NCI-H774 (cell line): ENCODE measurements at places on chromosomes 2 and 18.

- DNase-seq = no peak
Observed at GRCh38 chr2:124571836-124572235, 546.7 kb downstream of the CNTNAP5 start.

- DNase-seq = no peak
Observed at GRCh38 chr18:61535401-61535800, 202.2 kb downstream of the CDH20 start.

GRCh38 chr2:61878761-61879160, 9.7 kb downstream of the CCT4 start:
- no peak for DNase-seq

DNA sequence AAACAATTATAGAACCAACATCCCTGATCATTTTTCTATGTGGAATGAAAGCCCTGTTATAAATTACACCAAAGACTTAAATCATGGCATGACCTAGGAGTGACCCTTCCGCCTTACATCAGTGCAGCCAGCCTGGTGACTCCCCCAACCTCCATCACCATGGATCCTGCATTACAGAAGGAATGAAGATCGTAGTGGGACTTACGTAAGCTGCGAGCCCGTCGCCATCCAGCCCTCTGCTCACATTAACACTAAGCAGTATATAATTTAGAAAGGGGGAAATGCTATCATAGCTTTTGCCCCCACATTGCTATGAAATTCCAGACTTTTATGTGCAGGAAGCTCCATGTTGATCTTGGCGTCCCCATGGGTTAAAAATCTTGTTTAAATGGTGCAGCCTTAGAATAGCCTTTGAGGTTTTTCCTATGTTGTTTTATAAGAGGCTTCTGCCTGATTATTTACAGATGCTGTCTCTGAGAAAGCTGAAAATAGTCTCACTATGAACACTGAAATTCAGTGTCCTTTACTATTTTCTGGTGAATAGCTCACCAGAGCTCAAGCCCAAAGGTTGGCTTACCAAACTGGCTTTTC, 76.3 kb downstream of the COLEC12 start:
- DNase-seq = no peak

GRCh38 chr18:3224223-3224622, 4.5 kb upstream of the MYOM1 start:
- DNase-seq = no peak

GRCh38 chr2:102826904-102827303, 65.1 kb downstream of the TMEM182 start:
- DNase-seq = peak; percentile 67

GRCh38 chr2:64363140-64363539, 90.8 kb upstream of the LGALSL start:
- no peak for DNase-seq

- no peak for DNase-seq
Observed at GRCh38 chr2:154386186-154386585, 312.3 kb upstream of the KCNJ3 start.

DNA sequence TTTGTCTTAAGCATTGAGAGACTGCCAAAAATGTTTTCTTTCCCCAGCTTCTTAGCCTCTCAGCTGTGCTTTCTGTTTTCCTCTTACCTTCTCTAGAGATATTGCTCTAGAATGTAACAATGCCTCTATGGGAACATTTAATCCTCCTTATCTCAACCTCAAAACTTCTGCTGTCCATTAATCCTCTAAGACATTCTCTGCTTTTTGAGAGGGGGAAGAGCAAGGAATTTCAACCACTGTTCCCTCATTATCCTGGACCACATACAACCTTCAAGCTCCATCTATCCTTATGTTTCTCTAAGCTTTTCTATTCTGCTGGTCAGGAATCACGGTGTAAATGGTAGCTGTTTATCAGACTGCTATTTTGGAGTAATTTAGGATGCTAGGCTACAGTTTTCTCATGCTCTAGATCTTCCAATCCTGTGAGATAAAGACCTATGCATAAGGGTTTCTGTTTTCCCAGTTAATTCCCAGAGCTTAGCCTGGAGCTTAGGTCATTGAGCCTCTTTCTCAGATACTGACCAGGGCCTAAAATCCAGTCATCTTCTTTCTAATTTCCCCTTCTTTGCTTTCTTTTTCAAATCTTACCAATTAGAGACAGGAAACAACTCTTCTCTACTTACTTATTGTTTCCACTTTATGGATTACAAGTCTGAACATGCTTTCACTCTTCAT, 282.0 kb downstream of the CALCRL start:
- no peak for DNase-seq

DNA sequence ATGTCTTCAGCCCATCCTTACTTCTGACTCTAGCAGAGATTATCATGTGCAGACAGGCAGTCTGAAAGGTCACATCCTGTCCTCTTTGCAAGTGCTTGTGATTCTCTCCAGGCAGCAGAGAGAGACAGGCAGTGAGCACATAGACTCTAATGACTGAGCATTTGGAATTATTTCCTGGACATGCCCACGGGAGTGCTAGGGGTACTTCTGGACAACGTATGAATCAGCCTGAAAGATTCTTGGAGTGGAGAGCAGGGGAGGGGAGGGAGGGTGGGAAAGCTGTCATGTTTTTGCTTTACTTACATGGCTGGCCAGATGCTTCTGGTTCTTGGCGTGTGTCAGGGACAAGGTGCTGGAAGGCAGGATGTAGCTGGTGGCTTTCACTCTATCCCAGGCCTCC, 150.6 kb downstream of the RIF1 start:
- no peak for DNase-seq

- DNase-seq = no peak
Observed at GRCh38 chr18:6495536-6495935, 80.8 kb upstream of the L3MBTL4 start.

DNA sequence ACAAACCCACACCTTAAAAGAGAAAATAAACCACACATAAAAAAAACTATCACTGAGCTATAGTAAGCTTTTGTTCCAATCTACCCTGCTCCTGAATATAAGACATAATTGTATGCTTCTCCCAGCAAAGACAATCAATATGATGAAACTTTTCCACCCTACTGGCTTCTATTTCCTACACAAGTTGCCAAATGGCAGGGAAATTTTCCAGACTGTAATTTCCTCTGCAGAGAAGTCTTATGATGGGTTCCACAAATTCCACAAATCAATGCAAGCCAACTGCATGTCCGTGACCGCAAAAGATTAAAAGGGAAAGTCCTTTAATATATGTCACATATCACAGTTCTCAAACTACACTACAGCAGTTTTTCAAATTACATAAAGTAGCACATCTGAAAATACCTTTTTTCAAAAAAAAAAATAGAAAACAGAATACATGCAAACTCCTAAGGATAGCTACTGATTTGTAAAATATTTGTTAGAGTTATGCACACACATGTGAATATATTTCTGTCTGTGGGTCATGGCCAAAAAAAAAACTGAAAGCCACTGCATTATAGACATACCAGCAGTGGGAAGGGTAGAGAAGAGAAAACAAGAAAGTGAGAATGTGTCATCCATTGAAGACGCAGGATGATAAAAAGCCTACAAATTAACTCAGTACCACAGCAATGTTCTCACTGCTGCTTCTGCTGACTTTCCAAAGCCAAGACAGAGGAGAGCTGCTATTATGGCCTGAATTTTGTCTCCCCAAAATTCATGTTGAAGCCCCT, 61.4 kb downstream of the RPL31 start:
- DNase-seq = no peak

- no peak for DNase-seq
Observed at GRCh38 chr18:26071725-26072124, 18.7 kb downstream of the SS18 start.

DNA sequence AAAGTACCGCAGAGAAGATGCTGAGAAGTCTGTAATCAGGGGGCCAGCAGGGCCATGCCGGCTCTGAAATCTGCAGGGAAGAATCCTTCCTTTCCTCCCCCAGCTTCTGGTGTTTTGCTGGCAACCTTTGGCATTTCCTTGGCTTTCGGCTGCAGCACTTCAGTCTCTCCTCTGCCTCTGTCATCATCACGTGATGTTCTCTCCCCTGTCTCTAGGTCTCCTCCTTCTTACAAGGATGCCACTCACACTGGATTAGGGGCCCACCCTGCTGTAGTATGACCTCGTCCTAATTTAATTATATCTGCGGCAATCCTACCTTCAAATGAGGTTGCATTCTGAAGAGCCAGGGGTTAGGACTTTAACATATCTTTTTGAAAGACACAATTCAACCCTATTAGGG, 13.8 kb upstream of the RAB12 start:
- DNase-seq = no peak

- no peak for DNase-seq
Observed at GRCh38 chr2:232815569-232815968, 39.2 kb upstream of the KCNJ13 start.

- DNase-seq = no peak
Observed at GRCh38 chr2:31249009-31249690, 15.2 kb downstream of the EHD3 start.
